GM12891 (cell line): ENCODE measurements at places on chromosomes 7 and 10.

GRCh38 chr7:132771301-132771730 is 195.0 kb upstream of the PLXNA4 start:
- DNase-seq = no peak

DNA sequence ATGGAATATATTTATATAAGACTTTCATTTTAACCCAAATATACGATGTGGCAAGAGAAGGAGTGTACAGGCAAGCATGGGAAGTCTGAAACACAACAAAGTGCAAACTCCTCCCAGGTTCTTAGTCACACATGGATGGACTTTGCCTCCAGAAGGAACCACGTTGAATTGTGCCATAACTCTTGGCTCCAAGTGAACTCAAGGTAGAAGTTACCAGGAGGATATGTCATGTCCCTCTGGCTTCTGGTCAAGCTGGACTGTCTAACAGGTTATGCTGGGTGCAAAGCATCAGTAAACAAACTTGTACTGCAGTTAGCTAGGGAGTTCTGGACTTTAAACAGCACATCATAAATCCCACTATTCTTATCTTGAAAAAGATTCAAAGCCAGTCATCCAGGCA is 328.3 kb upstream of the TEX47 start:
- DNase-seq = no peak

- DNase-seq = no peak
Observed at GRCh38 chr7:52249741-52250140, 785.7 kb upstream of the POM121L12 start.

GRCh38 chr10:47253030-47253637 is 46.9 kb upstream of the GDF10 start:
- DNase-seq = no peak

DNA sequence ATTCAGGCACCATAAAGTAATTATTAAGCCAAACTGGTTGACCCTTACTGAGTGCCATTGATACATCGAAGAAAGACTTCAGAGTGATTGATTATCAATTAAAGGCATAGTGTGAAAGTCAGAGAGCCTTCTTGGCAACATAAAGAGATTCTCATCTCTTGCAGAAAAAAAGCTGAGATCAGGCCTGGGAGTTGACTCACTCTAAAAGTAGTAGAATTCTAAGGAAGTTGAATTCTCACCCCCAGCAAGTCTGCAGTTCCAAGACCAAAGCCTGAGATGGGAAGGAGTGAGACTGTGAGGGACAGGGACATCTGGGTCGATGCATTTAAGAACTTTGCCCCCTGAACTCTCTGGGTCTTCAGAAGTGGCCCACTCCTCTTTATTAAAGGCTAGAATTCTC is 21.6 kb upstream of the ERCC6 start:
- no peak for DNase-seq

- DNase-seq = no peak
Observed at GRCh38 chr7:195010-195829, 2.8 kb downstream of the FAM20C start.

DNA sequence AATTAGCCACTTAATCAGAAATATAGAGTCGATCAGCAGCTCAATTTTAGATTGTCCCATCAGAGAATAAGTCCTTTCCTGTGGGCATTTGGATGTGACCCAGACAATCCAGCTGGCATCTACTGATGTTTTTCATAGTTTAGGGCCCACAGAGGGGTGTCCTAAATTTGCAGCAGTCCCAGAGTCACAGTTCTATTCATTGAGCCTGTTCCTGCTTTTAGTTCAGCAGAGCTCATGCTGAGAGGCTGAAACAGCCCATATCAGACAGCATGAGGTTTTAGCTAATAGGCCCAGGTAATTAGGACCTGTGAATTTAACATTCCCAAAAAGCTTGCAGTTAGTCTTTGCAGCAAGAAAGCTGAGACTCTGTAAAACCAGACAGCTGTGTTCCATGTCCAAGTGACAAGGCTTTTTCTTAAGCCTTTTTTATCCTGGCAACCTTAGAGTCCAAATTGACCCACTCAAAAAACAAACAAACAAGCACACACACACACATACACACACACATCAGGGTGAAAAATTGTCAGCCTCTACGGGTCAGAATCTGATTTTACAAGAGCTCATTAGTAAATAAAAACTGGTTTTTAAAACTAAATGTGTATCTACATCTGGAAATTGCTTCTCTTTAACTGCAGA is 33.7 kb downstream of the ANKIB1 start:
- no peak for DNase-seq

DNA sequence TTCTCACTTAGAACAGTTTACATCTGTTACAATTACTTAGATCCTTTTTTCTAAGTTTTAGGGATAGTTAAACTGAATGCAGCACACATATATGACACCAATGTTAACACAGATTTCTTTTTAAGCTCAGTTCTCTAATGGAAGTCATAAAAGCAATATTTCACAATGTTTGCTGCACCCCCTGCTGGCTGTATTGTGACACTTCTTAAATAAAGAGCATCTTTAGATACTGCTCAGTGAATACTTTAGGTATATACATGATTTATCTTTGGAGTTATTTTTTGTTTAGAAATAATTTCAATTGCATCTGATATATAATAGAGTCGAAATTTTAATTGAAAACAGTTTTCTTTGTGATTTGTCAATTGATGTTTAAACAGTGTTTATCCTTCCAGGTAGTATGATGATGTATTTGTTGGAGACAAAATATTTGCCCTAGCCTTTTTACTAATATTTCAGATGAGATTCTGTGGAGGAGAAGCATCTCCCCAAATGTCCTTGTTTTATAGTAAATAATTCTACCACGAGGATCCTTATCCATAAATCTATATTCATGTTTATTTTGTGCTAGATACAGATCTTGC is 174.4 kb downstream of the ST7 start:
- no peak for DNase-seq

DNA sequence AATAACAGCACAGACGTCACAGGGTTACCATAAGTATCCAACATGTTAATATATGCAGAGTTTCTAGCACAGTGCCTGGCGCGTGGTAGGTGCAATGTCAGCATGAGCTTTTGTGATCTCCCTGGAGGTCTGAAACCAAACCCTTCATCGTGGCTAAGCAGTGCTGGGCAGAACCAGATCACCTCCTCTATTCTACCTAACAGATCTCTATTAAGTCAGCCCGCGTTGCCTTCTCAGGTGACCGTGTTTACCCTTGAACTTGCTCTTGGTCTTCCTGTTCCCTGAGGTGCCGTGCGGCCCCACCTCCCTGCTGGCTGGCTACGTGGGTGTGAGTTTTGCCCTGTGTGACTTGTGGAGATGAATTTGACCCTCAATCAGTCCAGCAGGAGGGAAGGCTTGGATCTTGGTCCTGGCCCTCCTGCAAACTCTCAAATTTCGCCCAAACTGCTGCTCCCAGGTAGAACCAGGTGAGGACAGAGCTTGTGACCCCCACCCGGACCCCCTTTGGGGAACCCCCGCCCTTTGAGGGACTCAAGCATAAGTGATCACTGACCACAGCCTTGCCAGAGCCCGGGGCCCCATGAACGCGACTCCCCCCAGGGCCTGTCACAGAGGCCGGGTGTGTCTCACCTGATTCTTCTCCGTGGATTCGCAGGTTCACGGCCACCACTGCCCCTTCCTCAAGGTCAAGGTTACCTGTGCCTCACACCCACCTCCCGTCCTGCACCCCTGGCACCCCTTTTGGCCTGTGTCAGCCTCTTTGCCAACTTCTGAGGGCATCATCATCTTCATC is 54.2 kb downstream of the ELFN1 start:
- no peak for DNase-seq
